Naive thymus-derived CD4-positive, alpha-beta T cell (primary cell): ENCODE measurements at places on chromosomes 16 and 17.

- no peak for DNase-seq
Measured at GRCh38 chr17:15038656-15039055, 226.5 kb downstream of the PMP22 start.

GRCh38 chr16:21228361-21228872 is 5.1 kb upstream of the ANKS4B start:
- no peak for DNase-seq

- no peak for DNase-seq
Measured at GRCh38 chr17:36107660-36108059, 4.0 kb downstream of the CCL4 start.

DNA sequence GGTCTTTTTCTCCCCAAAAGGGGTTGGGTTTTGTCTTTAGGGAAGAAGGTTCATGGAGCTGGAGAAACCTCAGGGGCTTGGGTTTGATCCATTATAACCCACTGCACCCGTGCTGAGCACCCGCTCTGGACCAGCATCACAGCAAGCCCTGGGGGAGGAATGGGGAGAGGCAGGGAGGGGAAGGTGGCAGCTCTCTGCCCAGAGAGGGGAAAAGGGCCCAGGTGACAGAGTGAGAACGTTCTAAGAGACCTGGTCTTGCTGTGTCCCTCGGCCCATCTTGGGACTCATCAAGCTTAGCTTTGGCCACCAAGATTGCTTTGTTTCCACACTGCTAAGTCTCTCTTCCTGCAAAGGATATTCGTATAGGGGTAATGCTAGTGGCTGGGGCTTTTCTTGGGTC is 38.2 kb upstream of the TAC4 start:
- DNase-seq = no peak

DNA sequence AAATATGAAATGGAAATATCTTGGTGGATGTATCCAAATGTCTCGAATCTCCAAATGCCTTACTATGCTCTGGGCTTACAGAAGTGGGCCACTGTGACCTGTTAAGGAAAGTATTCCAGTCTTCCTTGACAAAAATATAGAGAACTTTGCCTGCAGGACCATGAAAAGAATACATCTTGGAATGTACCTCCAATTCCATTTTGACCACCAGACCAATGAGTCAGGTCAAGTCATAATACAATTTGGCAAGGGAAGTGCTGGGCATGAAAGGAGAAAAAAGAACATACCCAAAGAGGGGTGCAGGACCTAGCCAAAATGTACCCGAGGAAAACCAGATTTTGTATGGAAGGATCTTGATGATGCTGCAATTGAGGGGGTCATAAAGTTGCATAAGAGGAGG is 1153.7 kb upstream of the GOT2 start:
- DNase-seq = no peak

DNA sequence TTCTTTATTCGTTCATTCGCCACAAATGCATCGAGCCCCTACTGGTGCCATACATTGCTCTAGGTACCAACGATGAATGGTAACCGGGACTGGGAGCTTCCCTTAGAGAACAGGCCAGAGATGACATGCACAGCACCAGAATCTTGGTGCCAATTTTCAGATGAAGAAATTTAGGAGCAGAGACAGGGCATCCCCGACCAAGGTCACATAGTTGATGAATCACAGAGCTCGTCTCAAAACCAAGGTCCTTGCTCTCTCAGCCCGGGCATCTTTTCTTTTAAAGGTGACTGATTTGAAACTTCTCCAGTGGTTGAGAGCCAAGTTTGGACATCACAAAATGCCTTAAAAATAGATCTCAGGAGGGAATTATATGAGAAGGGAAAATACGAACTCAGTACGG is 73.2 kb upstream of the C16orf82 start:
- DNase-seq = no peak

GRCh38 chr17:50538549-50539410 is 6.2 kb downstream of the EPN3 start:
- DNase-seq = no peak

DNA sequence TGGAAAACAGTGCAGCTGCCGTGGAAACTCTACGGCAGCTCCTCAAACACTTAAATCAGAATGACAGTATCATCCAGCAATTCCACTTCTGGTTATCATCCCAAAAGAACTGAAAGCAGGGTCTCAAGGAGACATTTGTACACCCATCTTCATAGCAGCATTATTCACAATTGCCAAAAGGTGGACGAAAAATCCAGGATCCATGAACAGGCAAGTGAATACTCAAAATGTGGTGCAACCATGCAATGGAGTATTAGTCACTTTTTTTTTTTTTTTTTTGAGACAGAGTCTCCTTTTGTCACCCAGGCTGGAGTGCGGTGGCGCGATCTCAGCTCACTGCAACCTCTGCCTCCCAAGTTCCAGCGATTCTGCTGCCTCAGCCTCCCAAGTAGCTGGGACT is 10.6 kb upstream of the AATK start:
- DNase-seq = no peak

DNA sequence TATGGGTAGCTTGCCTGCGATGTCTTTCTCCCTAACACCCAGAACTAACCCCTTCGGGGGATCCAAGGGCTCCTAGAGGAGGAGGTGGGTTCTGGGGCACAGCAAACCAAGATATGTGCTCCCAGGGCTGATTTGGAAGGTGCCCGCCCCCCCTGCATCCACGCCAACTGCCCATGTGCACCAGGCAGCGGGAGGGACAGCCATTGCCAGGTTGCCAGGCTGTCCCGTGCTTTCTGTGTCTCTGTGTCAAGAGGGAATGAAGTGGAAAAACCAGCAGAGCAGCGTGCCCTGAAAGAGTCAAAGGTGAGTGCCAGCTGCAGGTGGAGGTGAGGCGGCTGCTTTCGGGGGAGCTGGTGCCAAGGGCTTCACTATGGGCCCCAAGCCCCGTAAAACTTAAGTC is 6.4 kb downstream of the TEKT5 start:
- DNase-seq = no peak

GRCh38 chr17:6245301-6246177 is 175.4 kb downstream of the WSCD1 start:
- no peak for DNase-seq
